ENCODE measurements at places on chromosomes 2 and 18. TPM values are rescaled to one million over a fixed set of nuclear protein-coding genes. Genes with fewer than 3 reads are reported as not detected.
A peak's percentile ranks its signal among the peaks of the same experiment; 100 is the strongest.

Gene SP5
- 1.9 TPM for total RNA-seq

Gene CNGA3
- 0.18 TPM for total RNA-seq

Gene RAMP1
- total RNA-seq, result 5.1 TPM

Gene C2orf80
- total RNA-seq, result not detected

Gene ID2
- total RNA-seq, result 102 TPM

Gene KYNU
- total RNA-seq, result 30.6 TPM

Gene SNORC
- 0.53 TPM for total RNA-seq

Gene FOXD4L1
- total RNA-seq, result 0.62 TPM

Gene ABCG8
- total RNA-seq, result not detected

Gene FAM124B
- 4.8 TPM for total RNA-seq

- H3K27ac ChIP-seq, result no peak overlapping the region
- no peaks in the 10 kb centered on the region for H3K36me3 ChIP-seq
- no peak overlapping the region for H3K4me3 ChIP-seq
- no peaks in the 10 kb centered on the region for H3K27me3 ChIP-seq
Measured at GRCh38 chr2:100548771-100549170, 14.0 kb upstream of the PDCL3 start.

DNA sequence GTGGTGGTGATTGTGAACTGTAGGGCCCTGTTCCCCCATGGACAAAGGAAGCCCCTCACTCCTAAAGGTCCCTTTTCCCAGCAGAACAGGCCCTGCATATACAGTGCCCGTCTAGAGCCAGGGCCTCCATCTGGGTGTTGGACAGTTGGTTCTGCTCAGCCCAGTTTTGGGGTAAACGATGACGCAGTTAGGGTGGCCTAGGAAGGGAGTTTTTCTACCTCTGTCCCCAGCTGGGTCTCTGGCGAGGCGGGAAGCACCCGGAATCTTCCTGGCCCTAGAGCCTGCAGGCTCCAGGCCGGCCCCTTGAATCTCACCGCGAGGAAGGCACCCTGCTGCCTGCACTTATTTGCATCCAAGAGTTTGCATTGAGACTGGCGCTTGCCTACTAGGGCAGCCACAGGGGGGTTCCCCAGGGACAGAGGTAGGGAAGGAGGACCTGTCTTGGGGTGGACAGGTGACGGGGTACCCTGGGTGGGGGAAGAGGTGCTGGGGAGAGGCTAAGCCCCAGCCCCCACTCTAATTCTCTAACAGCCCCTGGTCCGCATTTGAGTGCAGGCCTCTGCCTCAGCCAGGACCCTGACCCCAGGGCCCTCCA is 529 bp upstream of the MTA3 start:
- no peaks in the 10 kb centered on the region for H3K27me3 ChIP-seq
- DNase-seq, result peak; percentile 49
- H3K4me3 ChIP-seq, result peak overlapping the region; percentile 88
- H3K36me3 ChIP-seq, result peaks cover 3% of the 10 kb centered on the region

- H3K36me3 ChIP-seq, result no peaks in the 10 kb centered on the region
- H3K4me1 ChIP-seq, result no peaks in the 10 kb centered on the region
- no peaks in the 10 kb centered on the region for H3K27me3 ChIP-seq
- H3K4me3 ChIP-seq, result no peak overlapping the region
- no peak for DNase-seq
- no peak overlapping the region for H3K27ac ChIP-seq
Measured at GRCh38 chr2:56714400-56714799, 530.6 kb downstream of the CCDC85A start.

GRCh38 chr2:135744760-135745314 is 3.2 kb downstream of the UBXN4 start:
- H3K27ac ChIP-seq, result no peak overlapping the region
- peaks cover 39% of the 10 kb centered on the region for H3K36me3 ChIP-seq
- DNase-seq, result no peak
- H3K27me3 ChIP-seq, result no peaks in the 10 kb centered on the region
- H3K4me1 ChIP-seq, result peaks cover 33% of the 10 kb centered on the region
- H3K4me3 ChIP-seq, result no peak overlapping the region

DNA sequence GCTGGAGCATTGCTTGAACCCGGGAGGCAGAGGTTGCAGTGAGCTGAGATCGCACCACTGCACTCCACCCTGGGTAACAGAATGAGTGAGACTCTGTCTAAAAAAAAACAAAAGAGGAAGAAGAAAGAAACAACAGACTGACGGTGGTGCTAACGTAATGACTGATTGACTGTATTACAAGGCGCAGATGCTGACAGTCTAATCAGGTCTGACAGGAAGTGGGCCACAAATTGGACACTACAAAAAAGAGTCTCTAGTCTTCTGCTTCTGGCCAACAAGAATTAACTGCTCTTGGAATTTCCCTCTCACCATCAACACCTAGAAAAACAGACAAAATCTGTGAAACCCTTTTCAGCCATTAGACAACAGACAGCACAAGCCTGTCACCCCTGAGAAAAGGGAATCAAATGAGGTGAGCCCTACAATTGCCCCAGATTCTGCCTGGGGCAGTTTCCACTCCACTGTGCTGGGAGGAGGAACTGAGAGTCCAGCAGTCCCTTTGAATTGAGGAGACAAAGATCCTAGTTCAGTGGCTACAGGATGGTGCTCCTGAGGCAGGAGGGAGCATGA is 43.3 kb downstream of the SNED1 start:
- H3K27me3 ChIP-seq, result no peaks in the 10 kb centered on the region
- DNase-seq, result no peak
- no peak overlapping the region for H3K27ac ChIP-seq
- H3K4me3 ChIP-seq, result no peak overlapping the region

GRCh38 chr2:145007093-145007959 is 487.4 kb upstream of the ZEB2 start:
- H3K36me3 ChIP-seq, result no peaks in the 10 kb centered on the region
- H3K27ac ChIP-seq, result peak overlapping the region; percentile 46
- H3K4me3 ChIP-seq, result no peak overlapping the region
- H3K4me1 ChIP-seq, result peaks cover 3% of the 10 kb centered on the region

DNA sequence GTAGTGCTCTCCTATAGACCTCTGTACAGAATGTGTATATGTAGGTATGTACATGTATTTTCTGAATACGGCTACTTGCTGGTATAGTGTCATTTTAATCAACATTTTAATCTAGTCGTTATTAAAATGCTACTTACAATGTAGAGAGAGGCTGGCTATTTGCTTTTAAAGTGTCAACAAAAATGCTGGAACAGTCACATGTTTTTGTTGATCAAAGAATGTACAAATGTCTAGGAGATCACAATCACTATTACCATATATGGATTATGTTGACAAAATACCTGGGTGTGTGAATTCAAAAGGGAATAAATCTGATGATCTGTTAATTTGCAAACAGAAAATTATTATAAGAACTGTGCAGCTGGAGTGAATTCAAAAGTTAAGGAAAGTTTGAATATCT is 170.3 kb downstream of the CAMKMT start:
- H3K27me3 ChIP-seq, result no peaks in the 10 kb centered on the region
- H3K36me3 ChIP-seq, result no peaks in the 10 kb centered on the region
- no peak overlapping the region for H3K27ac ChIP-seq
- H3K4me1 ChIP-seq, result no peaks in the 10 kb centered on the region
- DNase-seq, result no peak

- H3K4me1 ChIP-seq, result no peaks in the 10 kb centered on the region
- H3K4me3 ChIP-seq, result no peak overlapping the region
- DNase-seq, result no peak
Measured at GRCh38 chr2:187194049-187194448, 254.0 kb downstream of the CALCRL start.

DNA sequence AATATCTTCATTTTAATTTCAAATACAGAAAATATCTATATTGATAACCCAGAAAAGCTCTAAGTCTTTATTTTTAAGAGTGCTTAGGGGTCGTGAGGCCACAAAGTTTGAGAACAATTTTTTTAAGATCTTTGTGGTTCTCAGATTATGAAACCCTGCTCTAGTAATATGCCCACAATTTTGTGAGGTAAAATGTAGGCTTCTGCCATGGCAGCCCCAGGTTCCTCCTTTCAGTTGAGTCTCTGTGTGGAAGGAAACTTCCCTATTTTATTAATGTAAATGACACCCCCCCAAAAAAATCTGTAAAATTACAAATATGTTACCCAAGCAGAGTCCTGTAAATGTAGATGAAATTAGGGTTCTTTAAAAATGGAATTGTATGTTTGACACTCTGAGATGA is 600.5 kb downstream of the SATB2 start:
- no peak for DNase-seq
- H3K4me1 ChIP-seq, result no peaks in the 10 kb centered on the region
- H3K36me3 ChIP-seq, result no peaks in the 10 kb centered on the region
- H3K27ac ChIP-seq, result no peak overlapping the region
- no peaks in the 10 kb centered on the region for H3K27me3 ChIP-seq
- no peak overlapping the region for H3K4me3 ChIP-seq

DNA sequence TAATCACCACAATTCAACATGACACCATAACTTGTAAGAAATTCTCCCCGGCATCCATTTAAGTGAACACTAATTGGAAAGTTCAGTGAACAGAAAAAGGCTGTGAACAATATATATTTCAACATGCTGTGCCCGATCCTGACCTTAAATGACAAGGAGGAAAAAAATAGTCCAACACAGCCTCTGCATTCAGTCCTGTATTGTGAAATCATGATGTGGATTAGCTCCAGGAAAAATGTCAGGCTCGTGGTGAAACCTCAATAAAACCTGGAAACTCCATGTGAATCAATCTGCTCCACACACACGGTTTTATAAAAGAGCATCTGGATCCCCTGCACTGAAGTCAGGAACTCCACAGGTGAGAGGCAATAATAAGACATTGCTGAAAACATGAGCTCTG is 145.4 kb upstream of the SPOPL start:
- no peak for DNase-seq
- H3K4me3 ChIP-seq, result no peak overlapping the region
- peaks cover 5% of the 10 kb centered on the region for H3K4me1 ChIP-seq
- H3K27ac ChIP-seq, result no peak overlapping the region
- H3K36me3 ChIP-seq, result no peaks in the 10 kb centered on the region

DNA sequence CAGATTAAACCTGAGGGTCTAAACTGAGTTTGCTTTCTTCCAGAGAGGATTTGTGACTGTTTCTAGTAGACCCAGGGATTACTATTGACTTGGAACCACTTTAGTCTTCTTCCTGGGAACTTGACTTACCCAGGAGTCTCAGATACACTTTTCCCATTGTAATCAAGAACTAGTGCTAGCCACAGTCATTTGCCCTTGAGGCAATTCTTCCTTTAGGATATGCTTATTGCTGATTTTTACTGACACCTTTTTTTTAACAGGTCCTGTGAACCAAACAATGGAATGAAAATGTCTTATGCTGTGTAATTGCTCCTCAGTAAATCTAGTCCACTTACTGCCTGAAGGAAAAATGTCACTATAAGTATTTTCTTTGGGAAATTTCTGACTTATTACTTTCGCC is 78.3 kb downstream of the TAF4B start:
- DNase-seq, result no peak
- no peak overlapping the region for H3K4me3 ChIP-seq
- no peaks in the 10 kb centered on the region for H3K36me3 ChIP-seq
- no peaks in the 10 kb centered on the region for H3K27me3 ChIP-seq
- no peak overlapping the region for H3K27ac ChIP-seq

- peaks cover 29% of the 10 kb centered on the region for H3K36me3 ChIP-seq
- DNase-seq, result peak; percentile 65
- peaks cover 45% of the 10 kb centered on the region for H3K4me1 ChIP-seq
Measured at GRCh38 chr2:160270571-160271113, 70.6 kb upstream of the ITGB6 start.

DNA sequence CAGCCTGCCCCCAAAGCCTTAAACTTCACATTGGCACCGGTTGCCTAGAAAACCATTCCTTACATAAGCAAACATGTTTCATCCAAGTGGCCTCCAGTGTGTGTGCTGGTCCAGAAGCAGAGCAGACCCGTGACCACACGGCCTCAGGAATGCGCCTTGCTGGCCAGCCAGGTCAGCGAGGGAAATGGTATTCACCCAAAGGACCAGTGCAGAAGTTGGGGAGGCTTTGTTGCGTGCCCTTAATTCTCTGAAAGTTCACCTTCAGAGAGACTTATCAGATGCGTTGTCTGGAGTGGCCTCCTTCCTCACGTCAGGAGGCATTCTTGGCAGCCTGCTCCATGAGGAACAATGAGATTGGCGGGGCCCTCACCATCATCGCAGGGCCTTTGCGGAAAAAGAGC is 25.9 kb downstream of the NRP2 start:
- H3K36me3 ChIP-seq, result no peaks in the 10 kb centered on the region
- peak overlapping the region; percentile 73 for H3K27ac ChIP-seq
- no peaks in the 10 kb centered on the region for H3K27me3 ChIP-seq
- peaks cover 57% of the 10 kb centered on the region for H3K4me1 ChIP-seq
- no peak for DNase-seq

- H3K4me3 ChIP-seq, result no peak overlapping the region
- H3K4me1 ChIP-seq, result peaks cover 25% of the 10 kb centered on the region
- H3K27ac ChIP-seq, result no peak overlapping the region
- H3K36me3 ChIP-seq, result no peaks in the 10 kb centered on the region
Measured at GRCh38 chr18:3725115-3725514, 275.1 kb downstream of the TGIF1 start.
